ENCODE measurements at places on chromosomes 4 and X.
A peak's percentile ranks its signal among the peaks of the same experiment; 100 is the strongest.

- DNase-seq: no peak
These were observed 30.2 kb downstream of the NEK1 start for GRCh38 chr4:169582203-169582602.

- peak; percentile 100 for DNase-seq
These were observed 293.4 kb upstream of the BOD1L1 start for GRCh38 chr4:13920901-13921300.

DNA sequence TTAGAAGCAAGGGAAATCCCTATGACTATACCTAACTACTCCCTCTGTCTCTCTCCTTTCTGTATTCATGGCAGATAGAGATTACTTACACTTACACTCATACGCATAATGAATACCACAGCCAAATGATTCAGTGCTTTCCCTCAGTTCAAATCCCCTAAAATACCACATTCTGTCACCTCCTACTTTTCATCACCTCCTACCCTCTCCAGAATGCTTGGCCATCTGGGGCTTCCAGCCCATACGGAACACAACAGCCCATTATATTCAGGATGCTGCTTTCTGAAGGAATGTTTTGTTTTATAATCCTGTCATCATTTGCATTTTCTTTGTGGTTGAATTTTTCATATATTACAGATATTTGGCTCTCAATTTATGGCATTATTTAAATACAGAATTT, 361.6 kb downstream of the GRIA2 start:
- no peak for DNase-seq

DNA sequence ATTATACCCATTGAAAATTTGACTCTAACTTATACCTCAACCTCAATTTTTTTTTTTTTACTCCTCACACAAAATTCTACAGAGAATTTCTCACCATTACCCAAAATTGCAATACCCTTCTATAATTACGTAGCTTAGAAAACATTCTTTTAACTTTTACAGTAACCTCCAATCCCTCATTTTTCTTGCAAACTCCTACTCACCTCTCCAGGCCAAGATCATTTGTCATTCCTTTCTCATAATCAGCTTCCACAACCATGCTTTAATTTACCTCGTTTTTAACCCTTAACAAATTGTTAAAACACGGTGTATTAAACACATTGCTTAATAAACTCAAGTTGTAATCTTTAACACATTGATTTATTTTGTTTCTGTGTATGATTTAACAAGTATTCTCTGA, 289.7 kb upstream of the TRAM1L1 start:
- no peak for DNase-seq

- no peak for DNase-seq
These were observed 1316.9 kb upstream of the TENM3 start for GRCh38 chr4:180926277-180926676.

GRCh38 chrX:121179972-121180371, 132.6 kb downstream of the GLUD2 start:
- DNase-seq: no peak
